ENCODE measurements at places on chromosomes 12 and 14. TPM values are rescaled to one million over a fixed set of nuclear protein-coding genes. Genes with fewer than 3 reads are reported as not detected.
A peak's percentile ranks its signal among the peaks of the same experiment; 100 is the strongest.

Gene MAP1LC3B2
- total RNA-seq, result 1.5 TPM

Gene STAC3
- 1.3 TPM for total RNA-seq

Gene COQ6
- 8.8 TPM for total RNA-seq

Gene CCDC175
- 0.19 TPM for total RNA-seq

Gene AMIGO2
- total RNA-seq, result 3.3 TPM

Gene GALNT9
- total RNA-seq, result 2.0 TPM

Gene RDH16
- 0.46 TPM for total RNA-seq

Gene ASCL1
- total RNA-seq, result not detected

Gene WNT1
- not detected for total RNA-seq

Gene GYS2
- not detected for total RNA-seq

Gene PTGDR
- 0.21 TPM for total RNA-seq

Gene DCAF11
- 67.2 TPM for total RNA-seq

Gene IGF1
- not detected for total RNA-seq

DNA sequence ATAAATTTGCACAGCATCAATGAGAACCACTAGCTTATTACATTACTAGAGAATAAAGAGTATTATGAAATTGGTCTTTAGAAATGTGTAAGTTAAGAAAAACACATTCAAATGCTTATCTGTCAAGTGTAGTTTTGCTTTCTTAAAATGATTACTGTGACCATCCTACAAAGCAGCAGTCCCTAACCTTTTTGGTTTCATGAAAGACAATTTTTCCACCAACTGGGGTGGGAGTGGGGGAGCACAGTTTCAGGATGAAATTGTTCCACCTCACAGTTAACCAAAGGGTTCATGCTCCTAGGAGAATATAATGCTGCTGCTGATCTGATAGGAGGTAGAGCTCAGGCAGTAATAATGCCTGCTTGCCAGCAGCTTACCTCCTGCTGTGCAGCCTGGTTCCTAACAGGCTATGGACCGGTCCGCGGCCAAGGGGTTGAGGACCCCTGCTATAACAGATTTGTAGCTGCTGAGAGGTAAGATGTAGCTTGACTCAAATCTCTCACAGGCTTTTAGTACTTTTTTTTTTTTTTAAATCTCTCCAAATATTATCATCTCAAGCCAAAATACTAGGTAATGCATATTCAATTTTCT is 45.4 kb downstream of the PPP4R3A start:
- no peak overlapping the region for H3K27ac ChIP-seq
- no peaks in the 10 kb centered on the region for H3K27me3 ChIP-seq
- H3K4me3 ChIP-seq, result no peak overlapping the region
- no peak for DNase-seq
- no peaks in the 10 kb centered on the region for H3K4me1 ChIP-seq
- H3K36me3 ChIP-seq, result peaks cover 61% of the 10 kb centered on the region

- no peak for DNase-seq
- H3K4me1 ChIP-seq, result no peaks in the 10 kb centered on the region
- H3K27me3 ChIP-seq, result no peaks in the 10 kb centered on the region
- H3K36me3 ChIP-seq, result no peaks in the 10 kb centered on the region
- H3K4me3 ChIP-seq, result no peak overlapping the region
Observed at GRCh38 chr14:98165976-98166375, 1106.0 kb downstream of the BCL11B start.

DNA sequence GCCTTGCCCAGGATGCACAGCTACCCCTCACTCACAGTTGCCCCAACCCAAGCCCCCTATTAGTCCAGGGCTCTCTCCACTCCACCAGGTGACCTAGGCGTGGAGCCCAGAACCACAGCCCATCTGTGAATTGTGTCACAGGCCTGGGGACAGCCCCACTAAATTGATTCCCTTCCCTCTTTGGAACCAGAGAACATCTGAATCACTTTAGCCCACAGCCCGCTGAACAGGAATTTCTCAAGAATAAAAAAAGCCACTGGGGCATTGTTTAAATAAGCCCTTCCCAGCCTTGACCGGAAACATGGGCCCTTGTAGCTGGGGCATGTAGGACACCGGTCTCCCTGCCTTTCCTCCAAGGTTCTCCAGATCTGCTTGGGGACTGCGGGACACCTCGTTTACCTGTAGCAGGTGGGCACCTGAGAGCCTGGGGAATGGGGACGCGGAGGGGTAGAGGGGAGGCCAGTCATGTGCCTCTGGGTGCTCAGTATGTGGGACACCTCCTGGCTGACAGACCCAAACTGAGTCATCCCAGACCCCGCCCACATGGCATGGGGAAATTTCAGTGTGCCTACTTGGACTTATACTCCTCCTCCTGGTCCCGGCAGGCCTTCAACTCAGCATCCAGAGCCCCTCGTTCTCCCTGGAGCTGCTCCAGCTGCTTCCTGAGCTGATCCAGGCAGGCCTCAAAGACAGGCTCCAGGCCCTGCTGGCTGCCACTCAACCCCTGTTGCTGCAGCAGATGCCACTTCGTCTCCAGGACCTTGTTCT is 1.3 kb downstream of the KRT78 start:
- no peaks in the 10 kb centered on the region for H3K4me1 ChIP-seq
- DNase-seq, result no peak
- no peaks in the 10 kb centered on the region for H3K27me3 ChIP-seq
- no peak overlapping the region for H3K27ac ChIP-seq
- no peaks in the 10 kb centered on the region for H3K36me3 ChIP-seq
- no peak overlapping the region for H3K4me3 ChIP-seq

GRCh38 chr14:80538633-80539375 is 327.5 kb upstream of the DIO2 start:
- no peaks in the 10 kb centered on the region for H3K27me3 ChIP-seq
- no peak for DNase-seq
- no peak overlapping the region for H3K27ac ChIP-seq
- H3K4me3 ChIP-seq, result no peak overlapping the region

DNA sequence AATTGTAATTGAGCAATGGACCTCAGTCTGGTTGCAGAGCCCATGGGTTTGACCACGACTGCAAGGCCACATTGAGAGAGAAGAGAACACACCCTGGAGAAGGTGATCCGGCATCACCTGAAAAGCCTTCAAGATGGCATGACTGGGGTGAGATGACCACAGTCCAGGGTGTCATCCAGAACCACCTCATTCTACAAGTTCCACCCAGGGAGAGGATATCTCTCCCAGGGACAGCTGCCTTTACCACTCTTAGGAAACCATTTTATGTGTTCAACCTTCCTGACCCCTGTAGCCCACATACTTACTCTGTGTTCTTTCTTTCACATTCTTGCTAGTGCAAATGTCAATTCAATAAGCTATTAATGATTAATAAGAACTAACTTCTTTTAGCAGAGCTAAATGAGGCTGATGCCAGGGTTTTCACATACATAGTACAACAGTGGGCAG is 43.4 kb upstream of the CPM start:
- peaks cover 7% of the 10 kb centered on the region for H3K4me1 ChIP-seq
- H3K4me3 ChIP-seq, result no peak overlapping the region
- H3K36me3 ChIP-seq, result no peaks in the 10 kb centered on the region
- no peak for DNase-seq

DNA sequence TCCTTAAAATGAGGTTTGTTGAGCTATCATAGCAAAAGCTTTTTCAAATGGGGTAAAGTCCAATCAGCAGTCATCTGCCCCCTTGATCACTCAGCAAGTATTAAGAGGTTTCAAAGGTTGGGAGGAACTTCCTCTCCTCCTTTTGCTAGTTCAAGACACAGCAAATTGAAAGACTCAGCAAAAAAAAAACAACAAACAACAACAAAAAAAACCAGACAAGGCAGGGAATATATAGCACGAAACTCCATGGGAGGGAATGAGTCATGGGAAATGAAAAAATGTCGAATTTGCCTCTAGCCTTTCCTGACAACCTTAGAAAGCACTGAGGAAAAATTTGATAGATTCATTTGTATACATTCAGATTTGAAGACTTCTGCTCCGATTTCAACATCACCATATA is 1.6 kb upstream of the SLC7A8 start:
- no peak for DNase-seq
- H3K4me1 ChIP-seq, result peaks cover 2% of the 10 kb centered on the region
- H3K36me3 ChIP-seq, result no peaks in the 10 kb centered on the region
- no peak overlapping the region for H3K4me3 ChIP-seq
- no peaks in the 10 kb centered on the region for H3K27me3 ChIP-seq

GRCh38 chr12:38142974-38143373 is 173.6 kb upstream of the ALG10B start:
- H3K4me1 ChIP-seq, result no peaks in the 10 kb centered on the region
- no peak for DNase-seq
- no peaks in the 10 kb centered on the region for H3K36me3 ChIP-seq

- no peak for DNase-seq
- H3K4me1 ChIP-seq, result no peaks in the 10 kb centered on the region
Observed at GRCh38 chr12:104957719-104958000, 430 bp downstream of the SLC41A2 start.

DNA sequence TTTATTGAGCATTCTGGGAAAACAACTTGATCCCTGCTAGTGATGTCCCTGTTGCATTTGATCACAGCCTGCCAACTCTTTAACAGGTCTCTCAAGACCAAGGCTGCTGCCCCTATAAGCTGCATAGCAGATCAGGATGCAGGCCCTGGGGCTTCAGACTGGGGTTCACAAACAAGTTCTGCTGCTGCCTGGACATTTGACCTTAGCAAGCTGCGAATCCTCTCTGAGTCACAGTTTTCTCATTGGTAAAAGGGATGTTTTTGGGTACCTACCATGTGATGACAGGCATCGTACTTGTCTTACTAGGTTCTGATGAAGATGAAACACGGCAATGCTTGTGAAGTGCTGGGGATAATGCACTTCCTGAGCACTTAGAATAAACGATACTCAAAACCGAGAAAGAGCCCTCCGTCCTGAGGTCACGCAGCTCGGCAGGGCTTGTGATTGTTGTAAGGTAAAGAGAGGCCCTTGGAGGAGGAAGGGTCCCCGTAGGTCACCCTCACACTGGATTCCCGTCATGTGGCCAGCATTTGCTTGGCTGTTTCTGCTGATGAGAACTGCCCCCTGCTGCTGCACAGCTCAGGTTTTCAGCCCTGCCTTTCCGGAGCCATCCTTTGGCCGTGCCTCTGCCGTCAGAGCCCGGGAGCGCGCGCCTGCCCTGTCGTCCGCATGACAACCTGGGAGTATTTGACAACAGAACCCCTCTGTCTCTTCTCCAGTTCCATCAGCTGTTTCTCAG is 39.1 kb downstream of the TSPAN9 start:
- no peak overlapping the region for H3K27ac ChIP-seq
- no peak overlapping the region for H3K4me3 ChIP-seq
- H3K27me3 ChIP-seq, result no peaks in the 10 kb centered on the region
- no peaks in the 10 kb centered on the region for H3K4me1 ChIP-seq
- no peak for DNase-seq
- H3K36me3 ChIP-seq, result no peaks in the 10 kb centered on the region

DNA sequence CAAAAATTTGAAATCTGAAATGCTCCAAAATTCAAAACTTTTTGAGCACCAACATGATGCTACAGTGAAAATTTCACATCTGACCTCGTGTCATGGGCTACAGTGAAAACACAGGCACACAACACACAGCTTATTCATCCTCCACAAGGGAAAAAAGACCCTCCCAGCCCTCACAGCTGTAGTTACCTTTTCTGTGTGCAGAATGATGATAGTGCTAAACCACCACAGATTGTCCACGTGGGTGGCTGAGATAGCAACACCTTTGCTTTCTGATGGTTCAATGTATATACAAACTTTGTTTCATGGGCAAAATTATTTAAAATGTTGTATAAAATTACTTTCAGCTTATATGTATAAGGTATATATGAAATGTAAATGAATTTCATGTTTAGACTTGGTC is 46.8 kb downstream of the FRS2 start:
- H3K4me3 ChIP-seq, result no peak overlapping the region
- no peaks in the 10 kb centered on the region for H3K4me1 ChIP-seq
- no peak for DNase-seq

GRCh38 chr12:6230321-6231110 is 30.3 kb downstream of the CD9 start:
- H3K4me3 ChIP-seq, result no peak overlapping the region
- DNase-seq, result no peak
- peaks cover 5% of the 10 kb centered on the region for H3K4me1 ChIP-seq

- H3K27ac ChIP-seq, result no peak overlapping the region
- H3K4me3 ChIP-seq, result no peak overlapping the region
- H3K4me1 ChIP-seq, result no peaks in the 10 kb centered on the region
Observed at GRCh38 chr14:38578278-38578681, 322.4 kb upstream of the CLEC14A start.

- H3K36me3 ChIP-seq, result no peaks in the 10 kb centered on the region
- no peak for DNase-seq
Observed at GRCh38 chr14:72892103-72892878, 1.6 kb downstream of the DPF3 start.

DNA sequence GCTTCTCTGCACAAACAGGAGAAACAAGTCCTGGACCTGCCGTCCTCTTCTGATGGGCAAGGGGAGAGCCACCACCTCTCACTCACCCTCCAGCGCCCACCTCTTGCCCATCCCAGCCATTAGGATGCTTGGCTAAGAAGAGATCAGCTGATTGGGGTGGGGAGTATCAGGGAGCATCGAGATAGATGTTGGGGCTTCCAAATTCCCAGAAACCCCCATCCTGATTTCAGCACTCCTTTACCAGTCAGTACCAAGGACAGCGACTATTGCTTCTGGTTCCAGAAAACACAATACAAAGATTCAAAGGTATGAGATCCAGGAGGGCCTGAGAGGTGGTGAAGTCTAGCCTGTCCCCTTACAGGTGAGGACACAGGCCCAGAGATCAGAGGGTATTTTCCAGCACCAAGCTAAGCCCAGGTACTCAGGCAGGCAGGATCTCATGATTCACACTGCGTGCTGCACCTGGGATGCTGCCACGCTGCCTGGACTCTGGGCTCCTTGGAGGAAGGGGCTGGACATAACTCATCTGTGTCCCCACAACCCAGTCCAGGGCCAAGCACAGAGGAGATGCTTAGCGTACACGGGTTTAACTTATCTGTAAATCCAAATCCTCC is 76.6 kb downstream of the TUNAR start:
- H3K27me3 ChIP-seq, result no peaks in the 10 kb centered on the region
- H3K4me3 ChIP-seq, result no peak overlapping the region
- DNase-seq, result peak; percentile 54
- no peaks in the 10 kb centered on the region for H3K36me3 ChIP-seq
- H3K4me1 ChIP-seq, result no peaks in the 10 kb centered on the region

DNA sequence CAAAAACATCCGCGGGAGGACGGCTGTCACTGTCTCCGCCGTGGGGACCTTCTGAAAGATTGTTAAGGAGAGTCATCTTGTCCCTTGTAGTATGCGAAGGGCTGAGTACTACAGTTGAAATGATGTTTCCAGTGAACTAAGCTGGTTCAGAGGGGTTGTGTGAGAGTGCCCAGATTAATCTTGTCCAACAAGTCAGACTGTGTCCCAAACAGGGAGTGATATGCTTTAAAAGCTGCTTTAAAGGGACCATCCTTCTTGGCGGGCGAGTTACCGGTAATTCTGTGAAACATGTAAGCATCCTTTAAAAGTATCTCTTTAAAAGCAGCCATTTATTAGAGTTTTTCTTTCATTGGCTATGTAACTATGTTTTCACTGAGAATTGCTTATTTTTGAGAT is 1.1 kb downstream of the WDR20 start:
- H3K36me3 ChIP-seq, result no peaks in the 10 kb centered on the region
- H3K4me3 ChIP-seq, result peak overlapping the region; percentile 91
- no peaks in the 10 kb centered on the region for H3K4me1 ChIP-seq
- H3K27me3 ChIP-seq, result no peaks in the 10 kb centered on the region
- no peak for DNase-seq
- no peak overlapping the region for H3K27ac ChIP-seq
